ENCODE measurements at places on chromosomes 13 and 19.

DNA sequence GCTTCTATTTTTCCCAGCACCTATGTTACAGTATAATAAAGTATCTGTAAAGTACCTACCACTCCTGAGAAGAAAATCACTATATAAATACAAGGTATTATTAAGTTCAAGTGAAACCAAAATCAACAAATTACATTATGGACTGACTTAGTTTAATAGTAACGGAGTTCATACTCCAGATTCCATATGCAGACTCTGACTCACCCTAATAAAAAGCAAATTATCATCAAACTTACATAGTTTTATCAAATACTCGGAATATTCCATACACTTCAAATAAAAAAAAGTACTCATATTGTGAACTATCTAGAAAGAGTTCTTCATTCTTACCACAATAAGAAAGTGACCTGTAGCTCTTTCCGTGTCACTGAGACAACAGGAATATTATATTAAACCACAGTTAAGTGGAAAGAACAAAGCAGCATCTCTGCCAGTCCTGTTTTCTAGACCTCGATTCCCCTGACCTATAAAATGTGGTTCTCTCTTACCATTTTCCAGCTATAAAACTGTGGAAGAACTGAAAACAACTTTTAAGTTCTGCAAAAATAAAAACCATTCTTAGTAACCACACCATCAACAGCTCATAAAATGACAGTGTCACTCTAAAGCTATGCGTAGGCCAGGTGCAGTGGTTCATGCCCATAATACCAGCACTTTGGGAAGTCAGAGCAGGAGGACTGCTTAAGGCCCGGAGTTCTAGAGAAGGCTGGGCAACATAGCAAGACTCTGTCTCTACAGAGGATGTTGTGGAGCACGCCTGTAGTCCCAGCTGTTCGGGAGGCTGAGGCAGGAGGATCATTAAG lies 42.6 kb downstream of the USP12 start:
- no peak for DNase-seq

DNA sequence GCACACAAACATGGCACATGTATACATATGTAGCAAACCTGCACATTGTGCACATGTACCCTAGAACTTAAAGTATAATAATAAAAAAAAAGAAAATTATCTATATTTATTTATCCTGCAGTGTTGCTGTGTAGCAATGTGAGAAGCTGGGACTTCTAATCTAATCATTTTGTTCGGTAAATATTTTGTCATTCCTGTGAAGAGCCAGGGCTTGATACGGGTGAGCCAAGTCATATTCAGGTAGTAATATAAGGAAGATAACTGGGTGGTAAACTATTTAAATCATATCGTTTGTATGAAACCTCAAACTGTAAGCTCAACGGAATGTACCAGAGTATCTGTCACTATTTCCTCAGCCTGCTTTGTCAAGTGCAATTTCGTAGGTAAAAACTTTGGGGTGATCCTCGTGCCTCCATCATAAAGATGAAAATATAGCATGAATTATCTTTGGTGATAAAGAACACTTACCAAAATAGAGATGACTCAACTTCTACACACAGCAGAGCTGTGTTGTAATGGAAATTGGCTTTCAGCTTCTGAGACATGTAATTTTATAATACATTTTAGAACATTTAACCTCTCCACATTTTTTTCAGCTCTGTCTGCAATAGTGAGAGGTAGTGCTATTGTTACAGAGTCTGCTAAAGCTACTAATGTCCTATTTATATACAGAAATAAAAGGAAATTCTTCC lies 92.9 kb downstream of the PCDH9 start:
- DNase-seq: peak; percentile 54

GRCh38 chr19:13399746-13400145 lies 106.5 kb downstream of the CACNA1A start:
- DNase-seq: no peak

DNA sequence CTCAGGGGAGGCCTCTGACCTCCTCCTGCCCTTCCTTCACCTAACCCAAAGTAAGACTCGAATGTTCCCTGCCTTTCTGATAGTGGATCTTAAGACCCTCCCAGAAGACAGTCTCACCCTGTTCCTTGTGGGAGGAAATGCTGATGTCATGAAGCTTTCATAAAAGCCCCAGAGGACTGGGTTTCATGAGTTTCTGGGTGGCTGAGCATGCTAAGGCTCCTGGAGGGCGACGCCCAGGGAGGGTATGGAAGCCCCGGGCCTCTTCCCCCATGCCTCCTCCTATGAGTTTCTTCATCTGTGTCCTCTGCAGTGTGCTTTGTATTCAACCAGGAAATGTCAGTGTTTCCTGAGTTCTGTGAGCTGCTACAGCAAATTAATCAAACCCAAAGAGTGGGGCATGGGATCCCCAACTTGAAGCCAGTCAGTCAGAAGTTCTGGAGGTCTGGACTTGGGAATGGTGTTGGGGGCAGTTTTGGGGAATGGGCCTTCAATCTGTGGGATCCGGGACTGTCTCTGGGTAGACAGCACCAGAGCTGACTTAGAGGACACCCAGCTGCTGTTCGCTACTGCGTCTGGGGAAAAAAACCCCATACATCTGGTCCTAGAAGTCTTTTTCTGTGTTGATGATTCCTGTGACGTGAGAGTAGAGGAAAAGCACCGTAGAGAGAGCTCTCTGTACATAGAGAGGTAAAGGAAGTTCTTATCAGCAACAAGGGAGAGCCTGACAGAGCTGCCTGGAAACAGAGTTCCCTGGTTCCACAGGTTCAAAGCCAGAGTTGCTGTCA lies 2.0 kb upstream of the LILRB2 start:
- no peak for DNase-seq

DNA sequence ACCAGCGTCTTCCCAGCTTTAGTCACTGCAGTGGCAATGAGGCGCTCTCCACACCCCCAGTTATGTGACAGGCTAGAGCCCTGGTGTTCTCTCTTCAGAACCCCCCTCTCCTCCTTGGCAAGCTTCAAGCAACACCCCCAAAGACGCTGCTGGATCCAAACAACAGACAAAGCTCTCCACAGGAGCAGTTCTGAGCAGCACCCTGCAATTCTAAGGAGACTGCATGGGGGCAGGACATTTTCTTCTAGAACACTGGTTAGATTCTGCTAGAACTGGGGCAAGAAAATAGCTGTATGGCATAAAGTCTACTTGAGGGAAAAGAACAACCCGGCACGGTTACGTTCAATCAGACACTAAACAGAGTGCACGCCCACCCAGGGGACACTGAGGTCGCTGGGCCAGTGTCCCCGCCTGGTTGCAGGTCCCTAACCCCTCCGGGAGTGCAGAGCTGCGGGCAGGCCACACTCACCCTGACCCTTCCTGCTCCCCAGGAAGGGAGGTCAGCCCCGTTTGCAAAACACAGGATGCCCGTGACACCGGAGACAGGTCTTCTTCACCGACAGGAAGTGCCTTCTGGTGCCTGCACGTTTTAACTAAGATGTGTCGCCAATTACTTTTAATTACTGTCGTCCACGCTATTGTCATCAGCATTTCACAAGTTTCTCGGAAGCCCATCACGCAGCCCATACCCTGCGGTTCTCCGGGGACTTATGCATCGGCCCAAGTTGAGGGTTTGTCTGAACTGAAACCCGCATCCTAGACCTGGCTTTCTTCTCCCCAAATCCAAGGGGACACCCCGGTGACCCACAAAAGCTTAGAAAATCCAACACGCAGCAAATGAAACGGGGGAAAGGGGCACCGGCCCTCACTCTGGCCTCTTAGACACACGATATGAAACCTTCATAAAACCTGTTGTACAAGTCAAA lies 943 bp downstream of the GJB6 start:
- no peak for DNase-seq

- no peak for DNase-seq
Observed at GRCh38 chr13:20069956-20070355, 90.9 kb downstream of the GJA3 start.

- DNase-seq: no peak
Observed at GRCh38 chr13:113862191-113862930, 1.5 kb downstream of the GAS6 start.

GRCh38 chr19:29596885-29597525 lies 9.1 kb upstream of the POP4 start:
- DNase-seq: peak; percentile 52

- peak; percentile 35 for DNase-seq
Observed at GRCh38 chr19:8163759-8164158, 14.4 kb upstream of the FBN3 start.

- no peak for DNase-seq
Observed at GRCh38 chr13:23440821-23441618, 7.5 kb upstream of the SACS start.

DNA sequence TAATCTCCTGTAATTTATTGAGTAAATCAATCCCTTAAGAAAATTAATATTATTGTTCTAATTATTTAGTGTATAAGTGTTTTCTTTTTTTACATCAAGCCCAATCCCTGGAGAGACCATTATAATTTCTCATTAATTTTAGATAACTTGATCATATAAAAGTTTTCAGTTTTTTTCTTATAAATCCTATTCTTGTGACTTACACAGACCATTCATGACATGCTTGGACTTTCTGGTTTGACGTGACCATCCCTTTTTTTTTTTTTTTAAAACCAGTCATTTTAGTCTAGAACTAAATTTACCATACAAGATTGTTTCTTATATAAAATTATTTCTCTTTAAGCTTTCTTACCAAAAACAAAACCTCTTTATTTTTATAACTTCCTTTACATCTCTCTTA lies 5.4 kb upstream of the MTRF1 start:
- peak; percentile 33 for DNase-seq

- DNase-seq: peak; percentile 33
Observed at GRCh38 chr19:49327878-49328544, 3.0 kb upstream of the SLC6A16 start.

GRCh38 chr13:111337206-111337605 lies 16.8 kb downstream of the TEX29 start:
- peak; percentile 77 for DNase-seq

Measured in fibroblast of pulmonary artery (primary cell).